ENCODE measurements at places on chromosomes 2 and 18.

DNA sequence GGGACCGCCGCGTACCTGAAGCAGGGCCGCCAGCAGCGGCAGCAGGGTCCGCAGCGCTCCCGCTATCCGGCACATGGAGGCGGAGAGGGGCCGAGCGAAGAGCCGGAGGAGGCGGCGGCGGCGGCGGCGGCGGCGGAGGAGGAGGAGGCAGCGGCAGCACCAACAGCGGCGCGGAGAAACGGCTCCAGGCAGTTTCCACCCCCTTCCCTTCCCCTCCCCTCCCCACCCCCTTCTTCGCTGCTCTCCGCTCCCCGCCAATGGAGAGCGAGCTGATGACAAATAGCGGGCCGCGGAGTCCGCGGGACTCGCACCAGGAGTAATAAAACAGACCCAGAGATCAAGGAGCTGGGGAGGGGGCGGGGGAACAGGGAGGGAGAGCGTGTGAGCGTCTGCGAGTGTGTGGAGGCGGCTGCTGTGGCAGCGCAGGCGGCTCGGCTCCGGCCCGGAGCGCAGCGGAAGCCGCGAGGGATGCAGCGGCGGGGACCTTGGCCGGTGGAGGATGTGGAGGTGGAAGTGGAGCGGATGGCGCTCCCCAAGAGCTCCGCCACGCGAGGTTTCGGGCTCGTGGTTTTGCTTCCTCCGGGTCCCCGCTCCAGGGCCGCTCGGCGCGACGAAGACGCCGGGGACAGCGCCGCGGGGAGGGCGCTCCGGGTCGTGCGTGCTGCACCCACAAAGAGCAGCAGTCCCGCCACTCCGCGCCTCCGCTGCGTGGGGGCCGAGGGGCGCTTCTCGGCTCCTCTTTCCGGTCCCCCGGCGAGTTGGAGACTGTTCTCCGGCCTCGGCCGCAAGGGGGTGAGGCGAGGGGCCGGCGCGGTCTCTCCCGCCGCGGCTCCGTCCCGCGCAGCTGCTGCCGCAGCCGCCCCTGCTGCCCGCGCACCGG lies at the start of gene CDH2:
TSS of gene CDH2 (minus strand) at position 183 of the 880 bp plus-strand sequence. CDS start at position 75, 108 bp downstream.
- peak; percentile 86 for DNase-seq

- no peak for DNase-seq
These were observed 90.1 kb upstream of the L3MBTL4 start for GRCh38 chr18:6504605-6505497.

DNA sequence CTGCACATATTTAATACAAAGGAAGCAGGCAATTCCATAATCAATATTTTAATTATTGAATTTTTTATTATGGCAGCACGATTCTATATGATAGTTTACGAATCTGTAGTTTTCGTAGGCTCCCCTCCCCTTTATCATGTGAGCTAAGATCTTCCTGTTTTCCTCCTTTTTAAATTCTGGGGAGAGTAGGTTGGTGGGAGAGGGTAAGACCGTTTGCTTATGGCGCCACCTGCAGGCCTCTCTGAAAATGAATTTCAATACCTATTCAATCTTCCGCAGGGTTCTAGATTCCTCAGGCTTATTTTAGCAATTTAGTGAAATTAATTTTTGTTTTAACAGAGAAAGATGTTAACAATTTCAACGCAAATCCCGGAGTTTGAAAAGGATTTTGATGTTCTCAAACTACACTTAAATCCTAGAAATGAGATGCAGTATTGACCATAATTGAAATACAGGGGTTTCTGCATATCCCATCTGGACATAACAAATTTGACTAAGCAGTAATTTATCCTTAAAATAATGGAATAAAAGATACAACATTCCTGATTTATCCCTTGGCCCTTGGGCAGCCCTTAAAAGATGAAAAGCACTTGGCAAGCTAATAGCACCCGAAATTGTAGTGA lies 12.8 kb upstream of the GBX2 start:
- DNase-seq = peak; percentile 70

GRCh38 chr2:74708296-74708695 lies 54.2 kb downstream of the SEMA4F start:
- peak; percentile 7 for DNase-seq

DNA sequence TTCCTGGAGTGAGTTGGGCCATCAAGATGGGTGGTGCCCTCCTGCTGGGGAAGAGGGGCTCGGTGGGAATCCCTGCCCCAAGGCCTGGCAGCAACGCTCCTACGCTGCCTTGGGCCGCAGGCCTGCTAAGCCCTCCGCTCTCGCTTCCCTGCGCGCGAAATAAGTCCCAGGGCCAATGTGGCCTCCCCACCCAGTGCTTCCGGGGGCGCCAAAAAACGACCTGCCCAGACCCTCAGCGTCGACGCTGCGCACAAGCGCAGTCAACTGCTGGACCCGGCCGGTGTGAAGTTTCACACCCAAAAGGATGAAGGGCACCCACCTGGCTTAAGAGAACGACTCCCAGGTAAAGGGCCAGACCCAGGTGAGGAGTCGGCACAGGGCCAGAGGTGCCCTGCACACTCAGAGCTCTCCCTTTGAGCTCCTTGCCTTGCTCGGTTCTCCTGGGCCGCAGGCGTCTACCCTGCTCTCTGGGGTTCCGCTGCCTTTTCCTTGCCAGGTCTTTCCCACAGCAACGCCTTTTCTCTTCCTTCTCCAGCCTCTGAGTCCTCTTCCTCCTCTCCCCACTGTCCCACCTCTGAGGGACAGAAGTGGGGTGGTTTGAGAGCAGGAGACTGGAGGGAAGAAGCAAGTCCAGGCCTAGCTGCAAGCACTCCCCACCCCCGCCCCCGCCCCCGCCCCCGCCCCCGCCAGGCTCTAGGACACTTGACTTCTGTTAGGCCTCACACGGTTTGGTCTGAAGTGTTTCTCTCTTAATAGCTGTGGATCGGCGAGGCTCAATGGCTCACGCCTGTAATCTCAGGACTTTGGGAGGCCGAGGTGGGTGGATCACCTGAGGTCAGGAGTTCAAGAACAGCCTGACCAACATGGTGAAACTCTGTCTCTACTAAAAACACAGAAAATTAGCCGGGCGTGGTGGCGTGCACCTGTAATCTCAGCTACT lies at the start of gene DNAJC5G:
TSS of gene DNAJC5G (plus strand) at position 223 of the 940 bp plus-strand sequence. CDS start 1,296 bp downstream, outside the sequence.
- DNase-seq = no peak

- no peak for DNase-seq
These were observed 60.9 kb upstream of the TWIST2 start for GRCh38 chr2:238786792-238787490.

GRCh38 chr18:31610286-31611205 lies 18.9 kb downstream of the TTR start:
- DNase-seq = peak; percentile 42

DNA sequence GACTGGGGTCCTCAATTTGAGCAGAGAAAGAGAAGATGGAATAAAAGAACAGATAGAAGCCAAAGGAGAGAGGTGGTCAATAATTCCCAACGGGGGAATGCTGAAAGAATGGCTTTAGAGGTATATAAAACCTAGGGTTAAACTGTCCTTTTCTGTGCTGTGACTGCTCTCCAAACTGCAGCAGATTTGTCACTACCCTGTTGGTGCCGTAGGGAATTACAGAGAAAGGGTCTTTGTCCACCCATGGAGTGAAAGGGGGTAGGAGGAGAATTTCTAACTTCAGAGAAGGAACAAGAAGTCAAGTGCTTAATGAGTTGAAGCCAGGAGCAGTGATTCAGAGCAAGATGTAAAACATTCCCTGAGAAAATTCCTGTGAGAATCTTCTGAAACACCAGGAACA lies 486.5 kb downstream of the NUP35 start:
- DNase-seq = peak; percentile 19

DNA sequence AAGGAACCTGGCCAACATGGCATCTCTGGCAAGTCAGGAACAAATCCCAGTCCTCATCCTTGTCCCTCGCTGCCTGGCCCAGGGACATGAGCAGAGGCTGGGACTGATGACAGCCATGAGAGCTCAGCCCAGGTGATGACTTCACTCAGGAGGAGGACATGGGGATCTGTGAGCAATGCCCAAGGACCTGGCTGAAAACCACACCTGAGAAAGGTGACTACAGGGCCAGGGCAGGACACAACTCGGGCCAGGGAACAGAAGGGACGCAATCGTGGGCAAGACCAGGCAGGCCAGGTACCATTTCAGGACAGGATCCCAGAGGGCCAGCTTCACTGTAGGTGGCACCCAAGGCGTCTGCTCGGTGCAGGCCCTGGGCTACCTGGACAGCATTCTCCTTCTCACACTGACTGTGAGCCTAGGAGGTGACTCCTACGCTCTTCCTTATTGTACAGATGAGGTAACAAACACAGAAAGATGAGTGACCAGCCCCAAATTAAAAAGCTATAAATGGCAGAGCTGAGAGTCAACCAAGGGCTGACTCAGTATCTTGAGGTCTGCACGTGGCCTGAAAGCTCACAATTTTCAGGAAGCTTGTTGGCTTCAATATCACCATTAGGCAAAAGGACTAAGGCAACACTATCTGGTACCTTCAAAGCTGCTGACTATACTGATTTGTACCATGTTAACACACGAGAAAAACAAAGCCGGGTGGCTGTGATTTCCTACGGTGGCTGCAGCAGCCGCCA lies 141.1 kb downstream of the EIPR1 start:
- no peak for DNase-seq

DNA sequence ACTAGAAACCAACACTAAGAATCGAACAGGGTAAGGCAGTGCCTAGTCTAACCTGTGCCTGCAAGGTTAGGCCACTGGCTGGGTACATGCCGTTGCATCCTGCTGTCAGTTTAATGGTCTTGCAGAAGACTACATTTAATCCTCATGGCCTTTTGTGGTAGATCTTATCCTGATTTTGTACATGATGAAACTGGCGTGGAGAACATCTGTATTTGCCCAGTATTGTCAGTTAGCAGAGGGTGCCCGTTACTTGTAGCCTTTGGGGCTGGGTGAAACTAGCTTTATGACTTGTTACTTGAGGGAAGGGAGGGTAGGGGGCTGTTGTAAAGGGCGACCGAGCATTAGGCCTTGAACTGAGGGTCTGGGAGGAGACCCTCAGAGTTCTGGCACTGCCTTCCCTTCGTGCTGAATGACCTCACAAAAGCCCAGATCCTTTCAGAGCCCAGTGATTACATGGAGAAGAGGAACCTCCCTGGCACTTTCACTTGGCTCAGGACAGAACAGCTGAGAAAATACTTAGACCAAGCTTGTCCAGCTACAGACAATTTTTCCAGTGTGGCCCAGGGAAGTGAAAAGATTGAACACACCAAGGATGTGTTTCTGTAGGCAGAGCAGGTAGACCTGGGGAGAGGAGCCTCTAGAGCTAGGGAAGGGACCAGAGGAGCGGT lies 19.5 kb downstream of the SLC20A1 start:
- no peak for DNase-seq

DNA sequence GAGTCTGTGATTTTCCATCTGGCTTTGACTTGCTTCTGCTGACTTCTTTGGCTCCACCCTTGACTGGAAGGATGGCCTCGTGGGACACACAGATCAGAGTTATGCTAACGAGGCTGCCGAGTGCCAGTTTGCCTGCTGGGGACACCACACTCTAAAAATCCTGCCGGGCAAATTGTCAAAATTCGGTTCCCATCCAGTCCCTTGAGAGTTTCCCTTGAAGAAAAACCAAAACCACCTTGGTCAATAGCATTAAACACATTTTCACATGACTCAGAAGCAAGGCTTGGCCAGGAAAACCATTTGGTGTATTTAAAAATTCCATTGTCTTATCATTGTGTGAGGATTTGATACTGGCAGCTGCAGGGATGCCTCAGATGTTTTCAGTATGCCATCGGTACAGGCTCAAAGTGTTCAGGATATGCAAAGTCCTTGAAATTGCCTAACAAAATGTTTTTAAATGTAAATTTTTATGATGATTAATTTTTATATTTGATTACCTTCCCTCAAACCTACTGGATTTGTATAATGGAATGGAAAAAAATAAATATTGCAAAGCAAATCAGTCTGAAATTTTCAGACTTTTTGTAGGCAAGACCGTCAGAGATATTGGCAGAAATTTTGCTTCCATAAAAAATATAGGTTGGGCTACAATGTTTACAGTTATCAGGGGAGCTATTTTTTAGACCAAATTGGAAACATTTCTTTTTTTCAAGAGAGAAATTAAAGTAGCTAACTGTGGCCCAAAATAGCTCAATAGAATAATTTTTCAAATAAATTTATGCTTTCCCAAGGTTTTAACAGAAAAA lies 41.6 kb downstream of the KCNE4 start:
- DNase-seq = peak; percentile 33

DNA sequence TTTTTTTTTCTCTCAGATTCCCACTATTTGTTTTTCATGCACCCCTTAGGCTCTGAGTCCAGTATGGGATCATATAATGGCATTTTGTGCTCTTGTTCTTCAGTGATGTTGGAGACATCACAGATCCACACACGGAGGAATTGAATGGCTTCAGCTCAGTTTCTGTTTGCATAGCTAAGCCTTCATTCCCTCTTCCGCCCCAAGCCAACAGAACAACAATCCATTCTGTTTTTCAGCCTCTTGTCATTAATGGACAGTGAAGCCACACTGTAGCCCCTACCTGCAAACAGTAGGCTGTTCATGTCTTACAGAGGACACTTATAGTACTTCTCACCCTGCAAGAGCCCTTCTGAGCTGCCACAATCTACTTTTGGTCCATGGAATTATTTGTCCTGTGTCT lies 64.0 kb upstream of the ZSWIM2 start:
- DNase-seq = no peak

DNA sequence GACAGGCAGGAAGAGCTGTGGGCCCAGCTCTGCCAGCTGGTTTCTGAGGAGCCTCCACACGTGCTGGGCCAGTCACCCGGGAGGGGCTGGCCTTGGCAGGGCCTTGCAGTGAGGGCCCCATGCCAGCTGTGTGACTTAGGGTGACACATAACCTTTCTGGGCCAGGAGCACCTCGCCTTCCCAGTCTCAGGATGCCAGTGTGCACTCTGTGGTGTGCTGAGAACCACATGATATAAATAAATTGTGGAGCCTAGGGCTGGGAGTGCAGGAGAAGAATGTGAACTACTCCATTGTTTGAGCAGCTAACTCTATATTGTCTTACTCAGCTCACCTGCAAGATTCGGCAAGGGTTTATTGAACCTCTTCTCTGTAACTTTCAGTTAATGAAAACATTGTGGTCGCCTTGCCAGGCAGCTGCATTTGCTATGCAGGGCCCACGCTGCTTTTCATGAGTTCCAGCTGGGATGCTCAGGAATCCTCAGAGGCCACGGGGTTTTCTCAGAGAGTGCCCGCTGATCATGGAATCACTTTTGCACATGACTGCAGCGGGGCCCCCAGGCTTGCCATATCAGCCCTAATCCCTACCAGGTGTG lies 222.3 kb downstream of the SH3RF3 start:
- DNase-seq = peak; percentile 67

DNA sequence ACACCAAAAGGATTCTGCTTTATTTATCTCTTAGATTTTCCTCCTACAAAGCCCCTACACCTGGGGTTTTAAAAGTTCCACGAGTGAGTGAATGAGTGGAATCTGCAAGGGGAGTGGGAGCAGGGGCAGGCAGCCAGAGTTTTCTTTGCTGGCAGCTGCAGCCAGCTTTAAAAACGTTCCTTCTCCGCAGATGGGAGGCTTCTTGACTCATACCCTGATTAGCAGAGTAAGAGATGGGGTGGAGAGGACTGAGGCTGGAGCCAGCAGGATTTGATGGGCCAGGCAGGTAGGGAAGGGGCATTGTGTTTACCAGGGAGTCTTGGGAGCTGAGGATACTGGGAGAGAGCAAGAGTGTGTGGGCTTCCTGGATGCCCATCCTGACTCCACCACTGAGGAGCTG lies 99.6 kb upstream of the TNP1 start:
- DNase-seq = no peak
